ENCODE measurements at places on chromosomes 16 and 17.

DNA sequence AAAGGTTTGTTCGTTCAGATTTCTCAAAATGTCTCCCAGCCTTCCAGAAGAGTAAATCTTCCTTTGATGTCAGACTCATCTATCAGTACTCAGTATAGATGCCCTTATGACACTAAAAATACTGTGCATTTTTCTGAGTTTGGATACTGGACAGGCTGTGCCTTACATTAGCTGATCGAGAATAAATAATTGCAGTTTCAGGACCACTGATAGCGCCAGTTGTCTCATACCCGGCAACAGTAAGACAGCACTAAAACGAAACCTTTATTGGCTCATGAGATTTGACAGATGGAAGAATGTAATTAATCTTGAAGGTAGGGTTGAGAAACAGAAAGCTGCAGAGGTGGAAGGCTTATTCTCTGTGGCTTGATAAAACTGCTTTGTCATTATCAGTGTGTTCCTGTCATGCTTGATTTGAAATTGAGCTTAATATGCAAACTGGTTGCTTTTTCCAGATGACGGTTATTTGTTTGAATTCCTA is 1.2 kb downstream of the ATP6V0A1 start:
- no peak for DNase-seq

DNA sequence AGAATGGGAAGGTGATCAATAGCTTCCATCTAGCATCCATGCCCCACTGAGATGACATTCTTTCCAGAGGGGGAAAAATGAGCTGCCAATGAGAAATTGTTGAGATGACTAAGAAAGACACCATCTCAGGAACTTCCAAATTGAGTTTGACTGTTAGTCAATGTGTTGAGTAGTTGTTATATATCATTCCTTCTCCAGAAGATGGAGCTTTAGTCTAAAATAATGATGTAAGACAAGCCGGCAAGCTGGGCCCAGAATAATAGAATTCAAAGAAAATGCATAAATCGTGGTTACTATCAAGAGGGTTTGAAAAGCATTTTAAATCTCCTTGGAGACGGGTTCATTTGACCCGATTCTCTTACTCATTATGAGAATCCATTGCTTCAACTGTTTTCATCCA is 71.0 kb upstream of the ATF7IP2 start:
- no peak for DNase-seq

- peak; percentile 64 for DNase-seq
Observed at GRCh38 chr17:35243561-35244340, 879 bp downstream of the SLFN5 start.

DNA sequence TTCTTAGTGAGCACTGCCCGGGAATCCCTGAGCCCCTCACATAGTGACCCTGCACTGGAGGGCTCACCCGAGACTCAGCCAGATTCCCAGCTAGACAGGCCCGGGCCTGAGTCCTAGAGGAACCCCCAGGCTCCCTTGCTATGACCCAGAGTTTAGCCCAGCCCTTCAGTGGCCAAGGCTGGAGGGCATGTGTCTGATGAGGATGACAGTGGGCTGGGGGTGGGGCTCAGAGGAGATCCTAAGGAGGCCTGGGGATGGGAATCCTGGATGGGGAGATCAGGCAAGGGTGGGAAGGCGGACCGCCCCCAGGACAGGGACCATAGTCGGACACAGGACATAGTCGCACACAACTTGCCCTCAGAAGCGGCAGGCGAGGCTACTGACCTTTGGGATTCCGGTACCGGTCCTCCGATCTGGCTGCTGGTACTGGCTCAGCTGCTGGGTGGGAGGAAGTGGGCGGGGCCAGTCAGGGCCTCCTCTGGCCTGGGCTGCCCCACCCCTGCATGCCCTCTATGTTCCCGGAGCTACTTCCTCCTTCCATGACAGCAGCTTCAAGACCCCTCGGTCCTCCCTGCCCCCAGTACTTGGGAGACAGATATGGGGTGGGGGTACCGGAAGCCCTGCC is 1.1 kb downstream of the CD79B start:
- peak; percentile 72 for DNase-seq

- DNase-seq = no peak
Observed at GRCh38 chr17:20071824-20072691, 62.9 kb downstream of the SPECC1 start.

DNA sequence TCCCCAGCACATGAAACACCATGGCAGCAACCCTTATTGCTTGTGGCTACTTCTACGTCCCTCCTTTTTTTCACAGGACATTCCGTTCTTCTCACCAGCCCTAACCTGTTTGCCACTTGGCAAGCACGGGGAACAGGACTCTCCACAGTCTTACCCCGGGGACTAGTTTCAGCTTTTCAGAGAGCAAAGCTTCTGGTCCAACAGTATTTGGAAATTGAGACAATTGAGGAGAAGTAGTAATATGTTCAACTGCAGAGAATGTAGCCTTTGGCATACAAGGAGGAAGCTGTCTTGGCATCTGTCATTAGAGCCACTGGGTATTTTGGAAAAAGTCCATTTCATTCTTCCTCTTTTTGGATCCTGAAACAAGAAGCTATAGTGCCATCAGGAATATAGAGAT is 65.7 kb downstream of the MAP2K6 start:
- no peak for DNase-seq

DNA sequence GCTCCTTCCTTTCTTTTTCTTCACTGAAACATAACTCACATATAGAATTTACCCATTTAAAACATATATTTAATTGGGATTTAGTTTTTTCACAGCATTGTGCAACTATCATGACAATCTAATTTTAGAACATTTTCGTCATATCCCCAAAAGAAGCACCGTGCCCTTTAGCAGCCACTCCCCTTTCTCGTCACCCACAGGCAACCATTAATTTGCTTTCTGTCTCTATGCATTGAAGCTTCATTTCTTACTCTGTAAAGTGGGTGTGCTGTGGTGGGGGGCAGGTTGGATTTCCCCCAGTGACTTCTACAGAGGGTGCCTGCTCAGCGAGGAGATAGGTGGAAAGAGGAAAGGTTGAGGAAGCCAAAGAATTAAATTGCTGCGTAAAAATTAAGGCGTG is 35.8 kb downstream of the MRC2 start:
- DNase-seq = no peak

GRCh38 chr17:65093930-65094329 is 37.4 kb upstream of the GNA13 start:
- no peak for DNase-seq

GRCh38 chr17:64038331-64039105 is 18.1 kb upstream of the ICAM2 start:
- no peak for DNase-seq

DNA sequence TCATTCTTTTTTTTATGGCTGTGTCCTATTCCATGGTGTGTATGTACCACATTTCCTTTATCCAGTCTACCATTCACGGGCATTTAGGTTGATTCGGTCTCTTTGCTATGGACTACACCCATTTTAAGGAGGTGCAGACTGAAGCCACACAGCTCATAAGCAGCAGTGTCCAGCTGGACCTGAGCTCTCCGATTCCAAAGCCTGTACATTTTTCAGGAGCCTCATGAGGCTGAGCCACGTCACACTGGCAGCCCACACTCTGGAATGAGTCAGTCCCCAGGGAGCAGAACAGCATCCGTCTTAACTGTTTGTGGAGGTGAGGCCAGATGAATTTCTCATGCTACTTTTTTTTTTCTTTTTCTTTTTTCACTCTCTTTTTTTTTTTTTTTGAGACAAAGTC is 116.1 kb downstream of the C16orf95 start:
- no peak for DNase-seq

DNA sequence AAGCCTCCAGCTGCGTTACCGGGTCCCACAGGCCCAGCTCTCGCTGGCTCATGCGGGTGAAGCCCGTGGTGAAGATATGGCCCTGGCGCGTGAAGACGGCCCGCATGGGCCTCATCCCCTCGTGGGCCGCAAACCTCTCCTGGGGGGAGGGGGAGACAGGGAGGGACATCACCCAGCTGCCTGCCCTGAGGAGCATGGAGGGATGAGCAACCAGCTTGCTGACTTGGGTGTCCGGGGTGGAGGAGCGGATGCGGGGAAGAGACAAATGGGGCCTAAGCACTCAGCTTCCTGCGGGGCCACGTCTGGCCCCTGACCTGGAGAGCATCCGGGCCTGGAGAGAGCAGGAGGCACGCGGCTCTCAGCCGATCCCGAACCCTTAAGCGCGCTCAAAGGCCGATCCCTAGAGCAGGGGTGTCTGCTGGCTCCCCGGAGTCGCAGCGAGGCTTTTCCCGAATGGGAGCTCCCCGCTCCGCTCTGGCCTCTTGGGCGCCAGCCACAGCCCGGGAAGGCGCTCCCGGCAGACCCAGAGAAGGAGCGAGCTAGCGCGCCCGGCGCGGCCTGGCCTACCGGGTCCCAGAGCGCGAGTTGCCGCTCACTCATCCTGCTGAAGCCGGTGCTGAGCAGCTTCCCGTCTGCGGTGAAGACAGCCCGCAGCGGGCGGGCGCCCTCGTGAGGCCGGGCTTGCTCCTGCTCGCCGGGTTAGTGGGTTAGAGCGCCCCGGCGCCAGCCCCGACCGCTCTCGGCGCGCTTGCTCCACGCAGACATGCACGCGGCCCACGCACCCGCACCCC is 5.0 kb downstream of the CORO6 start:
- DNase-seq = peak; percentile 92

- DNase-seq = no peak
Observed at GRCh38 chr17:20314834-20315233, 152.5 kb downstream of the LGALS9B start.

DNA sequence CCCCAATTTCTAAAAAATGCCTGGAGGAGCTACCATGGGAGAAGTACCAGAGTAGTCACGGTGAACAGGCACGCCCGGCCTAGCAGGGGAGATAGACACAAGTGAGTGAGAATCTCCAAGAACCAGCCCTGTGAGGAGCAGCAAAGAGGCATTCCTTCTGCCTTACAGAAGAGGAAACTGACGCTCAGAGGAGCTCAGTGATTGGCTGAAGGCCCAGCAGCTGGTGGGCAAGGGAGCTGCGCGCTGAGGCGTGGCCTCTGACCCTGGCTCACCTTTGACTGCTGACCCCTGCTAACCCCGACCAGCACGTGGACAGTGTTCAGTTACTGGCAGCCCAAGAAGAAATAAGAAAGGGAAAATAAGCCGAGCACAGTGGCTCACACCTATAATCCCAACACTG is 1.8 kb downstream of the C16orf96 start:
- no peak for DNase-seq

DNA sequence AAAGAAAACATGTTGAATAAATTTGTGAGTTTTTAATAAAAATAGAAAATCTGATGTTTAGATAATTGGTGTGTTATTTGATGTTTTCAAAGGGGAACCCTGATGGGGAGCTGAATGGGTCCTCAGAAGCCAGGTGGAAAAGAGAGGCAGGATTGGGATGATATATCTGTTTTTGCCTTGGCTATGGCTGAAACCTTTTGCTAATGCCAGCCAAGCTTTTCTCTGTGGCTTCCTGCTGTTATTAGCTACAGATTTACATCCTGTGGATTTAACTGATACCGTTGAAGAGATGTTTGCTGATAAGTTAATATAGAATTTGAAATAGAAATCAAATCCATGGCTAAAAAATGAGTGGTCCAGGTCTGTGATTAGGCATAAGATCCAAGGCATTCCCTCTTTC is 4.2 kb upstream of the AATF start:
- DNase-seq = no peak

DNA sequence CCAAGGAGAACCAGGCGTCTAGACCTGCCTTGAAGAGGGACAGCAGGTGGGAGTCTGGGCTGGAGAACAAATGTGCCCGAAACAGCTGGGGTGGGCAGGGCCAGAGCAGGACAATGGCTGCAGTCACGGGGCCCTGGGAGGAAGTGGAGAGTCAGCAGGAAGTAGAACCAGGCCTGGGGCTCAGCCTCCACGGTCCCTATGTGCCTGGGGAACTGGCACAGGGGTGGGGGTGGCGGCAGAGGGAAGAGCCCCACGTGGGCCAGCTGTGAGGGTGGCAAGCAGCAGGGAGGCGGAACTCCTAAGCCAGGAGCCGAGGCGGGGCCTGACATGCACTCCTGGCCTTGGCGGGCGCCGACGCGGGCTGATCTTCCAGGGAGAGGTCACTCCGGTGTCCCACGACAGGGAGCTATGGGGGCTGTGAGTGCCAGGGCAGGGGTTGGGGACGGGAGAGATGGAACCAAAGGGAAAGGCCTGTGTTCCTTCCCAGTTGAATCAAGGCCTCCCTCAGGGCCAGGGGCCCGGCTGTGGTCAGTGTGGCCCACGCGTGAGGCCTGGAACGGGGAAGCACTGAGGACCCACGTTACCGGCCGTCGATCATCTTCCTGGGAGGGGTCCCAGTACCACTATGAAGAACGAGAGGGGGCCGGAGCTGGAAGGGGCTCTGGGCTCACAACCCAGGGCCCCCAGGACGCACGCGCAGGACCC is 42.7 kb downstream of the TIMM22 start:
- no peak for DNase-seq

DNA sequence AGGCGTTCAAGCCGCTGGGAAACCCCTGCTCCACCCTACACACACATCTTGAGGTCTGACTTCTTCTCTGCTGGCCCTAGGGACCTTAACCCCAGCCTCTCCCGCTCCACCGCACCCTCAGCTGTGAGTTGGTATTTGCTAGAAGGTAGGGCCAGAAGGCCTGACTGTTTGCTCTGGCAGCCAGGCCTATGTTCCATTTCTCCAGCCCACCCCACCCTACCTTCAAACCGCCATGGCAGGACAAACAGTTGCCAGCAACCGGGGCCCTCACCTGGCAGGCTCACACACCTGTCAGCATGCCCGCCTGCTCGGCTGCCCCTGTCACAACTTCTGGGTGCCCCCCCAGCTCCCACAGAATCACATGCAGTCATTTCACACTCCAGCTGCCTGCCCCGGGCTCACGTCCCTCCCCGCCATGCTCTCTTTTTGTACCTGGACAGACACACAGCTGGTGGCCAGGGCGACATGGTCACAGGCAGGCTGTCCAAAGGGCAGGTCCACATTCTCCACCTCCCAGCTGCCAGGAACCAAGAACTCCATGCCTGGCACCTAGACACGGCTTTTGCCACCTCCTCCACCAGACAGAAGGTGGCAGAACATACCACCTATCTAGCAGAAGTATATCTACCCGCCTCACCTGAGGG is 2.6 kb upstream of the ATP2A3 start:
- DNase-seq = no peak

DNA sequence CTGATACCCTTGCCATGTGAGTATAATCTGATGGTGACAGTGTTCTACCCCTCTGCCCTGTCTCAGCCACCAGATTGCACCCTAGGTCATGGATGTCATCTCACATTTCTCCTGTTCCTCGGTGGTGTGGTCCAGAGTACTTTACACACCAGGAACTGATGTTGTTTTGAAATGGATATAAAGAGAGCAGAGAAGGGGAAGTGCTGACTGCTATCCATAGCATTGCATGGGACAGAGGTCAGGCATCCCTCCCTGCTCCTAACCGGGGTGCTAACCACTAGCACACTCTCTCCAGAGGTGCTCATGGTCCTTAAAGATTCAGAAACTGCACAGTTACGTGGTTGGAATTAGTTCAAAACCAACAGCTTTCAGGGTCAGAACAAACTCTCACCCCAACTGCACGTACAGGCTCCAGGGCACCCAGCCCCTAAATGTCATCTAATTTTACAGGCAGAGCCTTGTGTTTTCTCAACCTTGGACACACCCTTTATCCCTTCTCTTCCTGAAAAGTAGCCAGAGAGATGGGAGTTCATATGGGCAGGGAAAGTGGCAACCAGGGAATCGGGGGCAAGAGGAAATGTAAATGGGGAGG is 16.3 kb downstream of the TTLL6 start:
- DNase-seq = no peak

GRCh38 chr17:43690624-43691316 is 29.0 kb upstream of the MEOX1 start:
- no peak for DNase-seq

- DNase-seq = no peak
Observed at GRCh38 chr16:19153876-19154275, 14.2 kb upstream of the SYT17 start.

- peak; percentile 65 for DNase-seq
Observed at GRCh38 chr17:47789611-47790561, 31.7 kb downstream of the OSBPL7 start.

Data from activated CD4-positive, alpha-beta T cell treated with anti-CD3 and anti-CD28 coated beads, Interleukin-2, amount 50 U/mL, for 48 hours (primary cell).